ENCODE measurements at places on chromosomes 5 and 9.

- DNase-seq, result no peak
Observed at GRCh38 chr9:76369583-76369982, 24.6 kb downstream of the RFK start.

GRCh38 chr9:103661663-103662062, 432.4 kb upstream of the SMC2 start:
- DNase-seq, result no peak

- DNase-seq, result no peak
Observed at GRCh38 chr5:93874491-93874890, 133.1 kb upstream of the POU5F2 start.

DNA sequence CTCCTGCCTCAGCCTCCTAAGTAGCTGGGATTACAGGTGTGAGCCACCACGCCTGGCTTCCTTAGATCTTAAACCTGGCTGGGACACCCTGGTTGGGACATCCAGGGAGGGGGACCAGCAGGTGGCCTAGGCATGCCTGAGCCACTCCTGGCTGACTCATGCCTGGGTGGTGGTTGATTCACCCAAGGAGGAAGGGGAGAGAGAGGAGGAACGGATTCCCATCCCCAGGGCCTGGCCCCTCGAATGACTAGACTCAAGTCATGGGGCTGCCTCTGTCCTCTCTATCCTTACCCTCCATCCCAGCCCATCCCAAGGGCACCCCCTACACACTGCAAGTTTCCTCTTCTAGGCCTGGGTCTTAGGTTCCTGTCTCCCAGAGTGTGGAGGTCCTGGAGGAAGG, 12.7 kb downstream of the EEIG1 start:
- DNase-seq, result no peak

DNA sequence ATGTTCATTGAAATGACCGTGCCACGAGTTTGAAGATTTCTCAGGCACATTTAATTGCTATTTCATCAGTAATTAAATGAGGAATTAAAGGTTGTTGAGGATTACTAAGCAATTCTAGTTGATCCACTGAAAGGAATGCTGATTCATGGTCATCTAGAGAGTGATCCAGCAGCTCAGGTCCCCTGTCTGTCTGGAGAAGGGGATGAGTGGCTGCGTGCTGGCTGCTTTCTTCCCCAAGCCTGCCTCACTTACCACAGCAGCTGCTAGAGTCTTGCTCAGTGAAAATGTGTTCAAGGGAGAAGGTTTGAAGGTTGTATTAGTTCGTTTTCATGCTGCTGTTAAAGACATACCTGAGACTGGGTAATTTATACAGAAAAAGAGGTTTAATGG, 7.8 kb upstream of the TGFBI start:
- DNase-seq, result no peak

DNA sequence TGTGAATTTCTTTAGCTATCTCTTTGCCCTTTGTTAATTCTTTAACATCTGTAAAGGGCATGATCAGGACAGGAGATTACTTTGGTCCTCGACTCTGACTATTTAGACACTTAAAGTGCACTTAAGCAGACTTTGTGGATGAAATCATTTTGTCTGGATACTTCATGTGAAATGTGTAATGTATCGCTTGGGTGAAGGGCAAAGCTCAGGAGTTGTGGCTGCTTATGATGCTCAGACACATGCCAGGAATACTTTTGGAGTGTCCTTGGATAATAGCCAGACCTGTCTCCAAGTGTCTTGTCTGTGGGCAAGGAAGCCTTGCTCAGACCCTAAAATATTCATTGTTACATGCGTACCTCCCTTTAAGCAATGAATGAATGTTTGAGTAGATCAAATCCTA, 87.8 kb downstream of the RAI14 start:
- no peak for DNase-seq

GRCh38 chr9:110049699-110050450, 158.1 kb downstream of the C9orf152 start:
- no peak for DNase-seq

Data from activated naive CD8-positive, alpha-beta T cell treated with anti-CD3 and anti-CD28 coated beads, Interleukin-2, amount 50 U/mL, for 16 hours (primary cell).